Fibroblast of skin of abdomen (primary cell): ENCODE measurements at places on chromosomes 3 and 15.
A peak's percentile ranks its signal among the peaks of the same experiment; 100 is the strongest.

DNA sequence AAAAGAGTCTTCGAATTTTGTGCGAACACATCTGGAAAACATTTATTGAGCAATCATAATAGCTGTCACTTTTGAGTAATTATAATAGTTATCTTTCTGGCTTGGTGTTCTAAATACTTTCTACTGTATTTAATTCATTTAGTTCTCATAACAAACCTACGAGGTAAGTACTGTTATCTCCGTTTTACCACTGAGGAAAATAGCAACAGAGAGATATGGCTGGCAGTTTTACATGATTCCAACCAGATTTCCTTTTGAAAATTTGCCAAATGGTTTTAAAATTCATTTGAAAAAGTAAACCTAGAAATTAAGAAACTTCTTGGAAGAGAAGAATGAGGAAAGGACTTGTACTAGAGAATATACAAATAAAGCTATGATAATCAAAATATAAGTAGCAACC lies 37.3 kb upstream of the MGA start:
- no peak for DNase-seq

DNA sequence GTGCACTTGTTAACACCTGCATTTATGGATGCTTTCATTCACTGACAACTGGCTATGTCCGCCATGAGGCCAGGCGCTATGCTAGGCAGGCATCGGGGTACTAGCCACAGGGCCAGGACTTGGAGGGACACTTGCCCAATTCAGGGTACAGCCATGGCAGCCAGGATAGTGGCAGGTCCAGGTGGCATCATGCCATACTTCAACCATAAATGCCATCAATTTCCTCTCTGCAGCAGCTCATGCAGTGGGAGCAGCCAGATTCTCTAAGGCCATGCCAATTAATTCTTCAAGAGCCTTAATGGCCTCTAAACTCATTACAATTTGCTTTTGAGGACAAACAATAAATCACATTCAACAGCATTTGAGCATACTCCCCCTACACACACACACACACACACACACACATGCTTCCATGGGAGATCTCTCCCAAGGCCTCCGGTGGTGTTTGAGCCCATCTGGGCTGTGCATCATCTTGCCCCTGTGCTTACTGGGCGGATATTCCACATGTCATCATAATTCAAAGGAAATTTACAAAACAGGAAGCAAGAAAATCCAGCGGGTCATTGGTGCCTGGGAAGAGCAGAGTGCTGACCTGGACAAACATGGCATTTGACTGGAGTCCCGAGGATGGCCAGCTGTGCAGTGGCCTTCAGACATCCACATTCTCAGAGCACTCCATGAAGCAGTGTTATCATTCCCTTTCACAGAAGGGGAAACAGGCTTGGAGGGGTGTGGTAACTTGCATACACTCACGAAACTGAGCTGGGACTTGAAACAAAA lies 109.1 kb downstream of the IQSEC1 start:
- peak; percentile 42 for DNase-seq

DNA sequence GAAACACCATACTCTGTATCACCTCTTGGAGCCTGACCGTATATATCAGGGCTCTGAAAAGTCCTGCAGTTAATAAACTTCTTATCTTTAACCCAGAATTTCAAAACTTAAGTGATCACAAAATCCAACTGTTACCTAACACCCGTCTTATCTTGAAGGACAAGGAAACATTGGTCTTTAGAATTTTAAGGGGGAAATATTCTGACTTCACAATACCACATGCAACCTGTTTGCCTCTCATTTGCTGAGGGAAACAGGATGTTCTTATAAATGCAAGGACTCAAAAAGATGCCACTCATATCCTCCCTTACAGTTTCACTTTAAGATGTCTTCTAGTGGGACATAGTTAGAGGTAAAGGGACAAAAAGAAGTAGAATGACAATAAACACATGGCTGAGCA lies 67.9 kb downstream of the CRTC3 start:
- DNase-seq = no peak

DNA sequence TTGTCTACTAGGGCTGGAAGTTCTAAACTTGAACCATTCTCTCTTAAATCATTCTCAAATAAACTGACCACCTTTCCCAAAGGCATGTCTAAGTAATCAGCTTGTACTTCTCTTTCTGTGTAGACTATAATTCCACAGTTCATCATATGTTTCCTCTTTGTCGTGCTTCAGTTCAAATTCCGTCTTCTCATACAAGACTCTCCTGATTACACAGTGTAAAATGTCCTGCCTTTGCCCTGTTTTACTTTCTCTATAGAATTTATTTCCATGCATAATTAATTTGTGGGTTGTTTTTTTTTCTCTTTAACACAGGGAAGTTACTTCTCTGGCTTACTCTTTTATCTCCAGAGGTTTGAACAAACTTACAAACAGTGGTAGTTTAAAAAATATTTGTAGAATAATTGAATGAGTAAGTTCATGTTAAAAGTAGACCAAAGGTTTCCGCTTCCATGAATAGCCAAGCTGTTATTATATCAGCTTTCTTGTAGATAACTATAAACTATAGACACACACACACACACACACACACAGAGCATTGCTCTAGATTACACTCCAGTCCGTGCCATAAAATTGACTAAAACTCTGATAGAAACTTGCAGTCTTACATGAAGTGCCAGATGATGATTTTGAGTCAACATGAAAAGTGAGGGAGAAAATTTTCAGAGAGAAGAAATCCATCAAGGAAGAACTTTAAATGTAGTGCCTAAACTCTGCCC lies 119.0 kb downstream of the SUCNR1 start:
- no peak for DNase-seq

DNA sequence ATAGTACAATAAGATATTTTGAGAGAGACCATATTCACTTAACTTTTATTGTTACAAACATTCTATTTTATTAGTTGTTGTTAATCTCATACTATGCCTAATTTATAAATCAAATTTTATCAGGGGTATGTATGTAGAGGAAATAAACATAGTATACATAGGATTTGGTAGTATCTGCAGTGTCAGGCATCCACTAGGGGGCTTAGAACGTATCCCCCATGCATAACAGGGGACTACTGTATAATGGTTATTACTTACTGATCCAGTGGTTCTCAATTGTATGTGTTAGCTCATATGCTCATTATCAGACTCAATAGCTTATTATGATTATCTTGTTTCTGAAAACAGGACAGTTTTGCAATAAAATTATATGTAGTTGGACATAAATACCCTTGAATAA lies 27.6 kb downstream of the CMC1 start:
- DNase-seq = no peak

GRCh38 chr3:111821891-111822290 lies 37.2 kb upstream of the PHLDB2 start:
- no peak for DNase-seq

GRCh38 chr3:31853580-31853979 lies 127.5 kb downstream of the OSBPL10 start:
- DNase-seq = no peak

DNA sequence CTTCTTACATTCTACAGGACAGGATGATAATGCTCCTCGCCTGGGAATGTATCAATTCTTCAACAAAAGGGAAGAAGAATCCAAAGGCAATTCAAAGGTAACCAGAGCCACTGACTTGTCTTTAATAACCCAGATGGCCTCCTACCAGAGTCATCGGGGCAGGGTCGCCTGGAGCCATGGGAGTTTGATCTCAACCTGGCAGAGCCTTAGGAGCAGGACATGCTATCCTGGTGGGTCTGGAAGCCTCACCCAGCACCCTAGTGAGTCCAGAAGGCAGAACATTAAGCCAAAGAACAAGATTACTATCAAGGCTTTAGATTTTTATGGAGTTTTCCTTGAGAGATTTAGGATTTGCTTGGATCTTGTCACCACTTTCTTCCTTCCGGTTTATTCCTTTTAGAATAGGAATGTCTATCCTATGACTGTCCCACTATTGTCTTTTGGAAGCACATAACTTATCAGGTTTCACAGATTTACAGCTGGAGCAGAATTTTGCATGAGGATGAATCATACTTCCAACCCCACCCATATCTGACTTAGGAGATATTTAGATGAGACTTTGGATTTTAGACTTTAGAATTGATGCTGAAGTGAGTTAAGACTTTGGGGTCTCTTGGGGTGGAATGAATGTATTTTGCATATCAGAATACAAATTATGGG lies 330.3 kb upstream of the GOLIM4 start:
- DNase-seq = peak; percentile 25

DNA sequence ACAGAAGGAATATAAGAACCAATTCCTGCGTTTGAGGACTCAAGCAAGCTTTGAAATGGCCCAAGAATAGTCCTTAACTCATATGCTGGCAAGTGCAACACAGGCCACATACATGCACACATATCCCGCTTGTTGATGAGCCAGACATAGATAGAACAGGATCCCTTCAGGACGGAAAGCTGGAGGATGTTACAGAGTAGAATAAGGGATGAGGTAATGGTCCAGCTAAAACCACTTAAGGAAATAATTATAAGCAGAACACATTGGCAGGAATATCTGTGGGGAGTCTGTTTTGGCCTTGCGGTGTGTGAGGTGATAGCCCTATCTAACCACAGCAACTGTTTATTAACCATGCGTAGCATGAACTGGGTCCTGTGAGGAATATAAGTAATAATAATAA lies 25.0 kb downstream of the SCG3 start:
- peak; percentile 62 for DNase-seq

DNA sequence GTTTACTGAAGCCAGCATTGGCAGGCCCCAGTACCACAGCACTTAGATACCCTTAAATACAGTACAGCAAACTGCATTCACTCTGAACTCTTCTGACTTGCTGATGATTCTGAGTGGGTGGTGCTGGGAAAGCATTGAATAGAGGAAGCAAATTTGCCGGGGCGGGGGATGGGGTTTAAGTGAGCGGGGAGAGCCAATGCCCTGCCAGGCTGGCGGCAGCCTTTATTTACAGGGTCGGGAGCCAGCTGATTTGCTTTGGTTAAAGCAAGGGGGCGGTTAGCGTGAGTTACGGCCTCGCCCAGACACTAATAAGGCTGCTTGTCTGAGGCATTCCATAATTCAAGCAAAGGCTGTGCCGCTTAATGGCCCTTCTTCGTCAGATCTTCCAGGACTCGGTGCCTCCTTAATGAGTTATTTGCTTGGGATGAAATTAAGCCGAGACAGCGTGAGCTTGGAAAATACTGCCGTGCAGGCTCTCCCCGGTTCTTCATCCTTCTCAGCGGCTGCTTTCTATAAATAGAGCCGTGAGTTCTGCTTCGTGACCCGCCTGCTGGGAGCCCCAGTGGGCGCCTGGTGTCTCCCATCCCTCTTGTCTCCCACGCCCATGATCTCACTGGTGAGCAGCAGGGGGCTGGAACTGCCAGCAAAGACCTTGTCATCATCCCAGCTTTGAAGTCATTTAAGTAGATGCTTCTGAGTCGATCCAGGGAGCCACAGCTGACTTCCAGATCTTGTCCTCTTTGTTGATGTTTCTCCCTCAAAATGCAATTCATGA lies 25.8 kb downstream of the SPSB4 start:
- DNase-seq = peak; percentile 31

DNA sequence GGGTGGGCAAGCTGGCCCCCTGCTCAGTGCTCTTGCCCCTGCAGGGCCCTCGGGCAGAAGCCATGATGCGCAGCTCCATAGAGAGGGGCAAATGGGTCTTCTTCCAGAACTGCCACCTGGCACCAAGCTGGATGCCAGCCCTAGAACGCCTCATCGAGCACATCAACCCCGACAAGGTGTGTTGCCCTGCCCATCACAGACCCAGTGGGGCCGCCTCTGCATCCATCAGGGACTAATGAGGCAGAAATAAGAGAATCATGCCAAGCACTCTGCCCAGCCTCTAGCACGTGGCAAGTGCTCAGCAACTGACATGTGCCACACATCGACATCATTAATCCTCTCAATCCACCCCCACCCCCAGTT lies 49.4 kb downstream of the SEMA3G start:
- no peak for DNase-seq

DNA sequence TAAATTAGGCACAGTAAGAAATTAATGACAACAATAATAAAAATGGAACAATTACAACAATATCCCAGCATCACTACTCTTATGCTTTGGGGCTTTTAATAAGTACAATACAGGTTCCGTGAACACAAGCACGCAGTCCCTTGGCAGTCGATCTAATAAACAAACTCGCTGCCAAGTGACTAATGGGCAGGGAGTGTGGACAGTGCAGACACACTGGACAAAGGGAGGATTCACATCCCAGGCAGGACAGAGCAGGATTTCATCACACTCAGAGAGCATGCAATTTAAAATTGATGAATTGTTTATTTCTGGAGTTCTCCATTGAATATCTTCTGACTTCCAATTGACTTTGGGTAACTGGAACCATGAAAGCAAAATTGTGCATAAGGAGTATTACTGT lies 524.1 kb upstream of the CFAP20DC start:
- DNase-seq = peak; percentile 27

DNA sequence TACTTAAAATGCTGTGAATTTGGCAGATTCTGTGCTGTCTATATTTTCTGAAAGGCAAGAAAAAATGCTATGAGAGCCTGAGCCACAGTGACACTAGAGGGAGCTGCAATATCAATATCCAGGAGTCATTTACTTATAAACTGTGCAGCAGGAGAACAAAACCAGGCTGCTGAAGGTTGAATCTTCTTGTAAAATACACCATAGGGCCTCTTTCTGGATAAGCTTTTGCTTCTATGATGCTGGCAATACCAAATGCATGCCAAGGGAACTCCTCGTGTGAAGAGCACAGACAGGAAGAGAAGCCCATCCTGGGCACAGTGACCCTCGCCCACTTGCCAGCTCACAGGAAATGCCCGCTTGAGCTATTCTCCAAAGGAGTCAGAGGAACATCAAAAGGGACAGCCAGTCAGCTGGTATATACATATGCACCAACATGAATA lies 48.0 kb upstream of the TSPAN3 start:
- DNase-seq = peak; percentile 76

- no peak for DNase-seq
These were observed 28.9 kb upstream of the CD200R1L start for GRCh38 chr3:112875561-112875960.

- DNase-seq = no peak
These were observed 84.6 kb downstream of the SLC9A9 start for GRCh38 chr3:143763564-143764162.

GRCh38 chr3:190486533-190486864 lies 27.4 kb upstream of the IL1RAP start:
- DNase-seq = no peak

- peak; percentile 6 for DNase-seq
These were observed 8.0 kb upstream of the COL6A6 start for GRCh38 chr3:130509008-130509407.

- peak; percentile 88 for DNase-seq
These were observed 4.8 kb downstream of the TMIE start for GRCh38 chr3:46705751-46706552.

DNA sequence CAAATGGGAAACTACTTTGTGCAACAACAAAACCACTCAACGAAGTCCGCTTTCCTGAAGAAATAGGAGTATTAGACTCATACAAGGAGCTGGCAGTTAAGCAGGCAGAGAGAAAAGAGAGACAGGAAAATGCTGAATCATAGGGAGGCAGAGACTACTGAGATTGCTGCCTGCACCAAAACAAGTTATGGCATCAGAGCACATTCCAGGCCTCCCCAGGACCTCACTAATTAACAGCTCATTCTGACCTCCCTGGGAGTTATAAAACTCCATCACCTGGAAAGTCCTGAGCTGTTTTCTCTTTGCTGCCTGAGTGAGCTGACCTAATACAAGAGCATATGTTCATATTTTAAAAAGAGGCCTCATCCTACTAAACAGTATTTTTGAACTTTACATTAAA lies 741.0 kb downstream of the MCTP2 start:
- DNase-seq = no peak
